Adrenal gland (tissue), 19 donors: ENCODE measurements at places on chromosomes 16 and 17.

DNA sequence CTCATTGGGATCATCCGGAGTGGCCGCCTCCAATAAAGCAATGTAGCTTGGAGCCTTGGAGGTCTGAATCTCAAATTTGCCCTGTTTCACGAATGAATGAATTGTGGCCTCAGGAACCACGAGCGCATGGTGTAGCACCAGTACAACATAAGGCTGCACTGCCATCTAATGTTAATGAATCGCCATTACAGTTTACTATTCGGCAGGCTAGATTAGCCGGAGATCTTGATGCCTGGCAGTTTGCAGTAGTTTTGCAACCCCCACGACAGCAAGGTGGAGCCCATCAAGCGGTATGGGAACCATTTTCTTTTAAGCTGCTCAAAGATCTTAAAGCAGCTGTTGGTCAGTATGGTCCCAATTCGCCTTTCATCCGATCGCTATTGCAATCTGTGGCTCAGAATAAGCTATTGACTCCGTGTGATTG lies 18.8 kb downstream of the ALOX15B start:
- DNase-seq, result no peak
- H3K4me3 ChIP-seq, result no peak overlapping the region
- H3K27me3 ChIP-seq, result peaks cover 13% of the 10 kb centered on the region
- no peaks in the 10 kb centered on the region for H3K36me3 ChIP-seq
- H3K27ac ChIP-seq, result no peak overlapping the region

GRCh38 chr16:54414671-54415070 lies 128.1 kb upstream of the IRX3 start:
- no peak overlapping the region for H3K4me3 ChIP-seq
- H3K4me1 ChIP-seq, result no peaks in the 10 kb centered on the region
- H3K36me3 ChIP-seq, result no peaks in the 10 kb centered on the region
- H3K27ac ChIP-seq, result no peak overlapping the region

DNA sequence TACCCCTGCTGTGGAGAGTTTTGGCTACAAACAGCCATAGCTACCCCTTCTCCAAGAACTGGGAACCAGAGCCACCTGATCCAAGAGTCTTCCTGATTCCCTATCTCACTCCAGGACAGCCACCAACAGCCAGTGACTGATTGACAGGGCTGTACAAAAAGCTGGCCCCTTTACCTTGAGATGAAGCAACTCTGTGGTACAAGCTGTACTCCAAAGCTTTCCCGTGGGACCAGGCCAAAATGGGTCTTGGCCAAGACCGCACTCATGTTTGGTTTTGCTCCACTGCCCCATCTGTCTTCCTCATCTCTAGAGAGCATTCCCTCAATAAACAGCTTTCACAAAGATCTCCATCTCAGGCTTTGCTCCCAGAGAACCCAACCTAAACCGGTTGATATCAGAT lies 43.6 kb downstream of the RNF157 start:
- no peak overlapping the region for H3K27ac ChIP-seq
- no peaks in the 10 kb centered on the region for H3K36me3 ChIP-seq

DNA sequence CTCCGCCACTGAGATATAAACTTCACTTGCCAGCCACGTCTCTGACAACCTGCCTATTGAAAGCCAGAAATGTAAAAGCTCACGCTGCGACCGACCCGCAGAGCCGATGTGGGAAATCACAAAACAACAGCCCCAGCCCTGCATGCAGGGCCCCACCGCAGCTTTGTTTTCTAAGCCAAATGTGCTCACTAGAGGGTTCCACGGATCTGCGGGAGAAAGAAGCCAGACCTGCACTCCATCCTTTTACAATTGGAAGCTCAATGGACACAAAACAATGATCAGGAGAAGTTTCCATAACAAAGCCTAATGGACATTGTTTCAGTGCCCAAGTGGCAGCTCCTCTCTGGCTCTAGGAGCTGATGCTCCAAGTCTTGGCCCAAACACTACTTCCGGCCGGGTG lies 33.1 kb downstream of the WIPI1 start:
- DNase-seq, result no peak
- H3K27ac ChIP-seq, result no peak overlapping the region
- no peaks in the 10 kb centered on the region for H3K36me3 ChIP-seq
- no peaks in the 10 kb centered on the region for H3K4me1 ChIP-seq

- H3K4me3 ChIP-seq, result no peak overlapping the region
- no peak overlapping the region for H3K27ac ChIP-seq
- no peaks in the 10 kb centered on the region for H3K36me3 ChIP-seq
- H3K4me1 ChIP-seq, result peaks cover 12% of the 10 kb centered on the region
- peak; percentile 80 for DNase-seq
These were observed 8.5 kb downstream of the ELMO3 start for GRCh38 chr16:67207249-67208091.

DNA sequence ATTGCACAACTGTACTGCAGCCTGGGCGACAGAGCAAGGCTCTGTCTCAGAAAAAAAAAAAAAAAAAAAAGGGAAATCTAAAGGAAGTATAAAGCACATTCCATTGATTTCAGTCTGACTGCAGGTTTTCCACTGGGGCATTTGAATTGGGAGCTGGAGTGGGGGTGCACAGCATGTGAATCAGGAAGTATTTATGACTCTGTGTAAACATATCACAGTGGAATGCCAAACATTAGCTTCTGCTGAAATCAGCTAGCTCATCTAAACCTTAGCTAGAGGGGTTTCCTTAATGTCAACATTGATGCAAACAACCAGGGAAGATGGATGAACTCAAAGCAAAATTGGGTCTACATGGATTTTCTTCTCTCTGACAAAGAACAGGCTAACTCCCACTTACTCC lies 641.0 kb upstream of the EEF2KMT start:
- no peak overlapping the region for H3K4me3 ChIP-seq
- no peaks in the 10 kb centered on the region for H3K4me1 ChIP-seq
- DNase-seq, result no peak
- H3K27me3 ChIP-seq, result no peaks in the 10 kb centered on the region
- H3K27ac ChIP-seq, result no peak overlapping the region

- H3K4me1 ChIP-seq, result peaks cover 10% of the 10 kb centered on the region
- H3K36me3 ChIP-seq, result no peaks in the 10 kb centered on the region
- H3K27me3 ChIP-seq, result peaks cover 23% of the 10 kb centered on the region
- no peak for DNase-seq
These were observed at the start of gene WNT9B for GRCh38 chr17:46851029-46851741. TSS of gene WNT9B (plus strand) at chr17:46851583. CDS start at chr17:46851639, 56 bp downstream.

DNA sequence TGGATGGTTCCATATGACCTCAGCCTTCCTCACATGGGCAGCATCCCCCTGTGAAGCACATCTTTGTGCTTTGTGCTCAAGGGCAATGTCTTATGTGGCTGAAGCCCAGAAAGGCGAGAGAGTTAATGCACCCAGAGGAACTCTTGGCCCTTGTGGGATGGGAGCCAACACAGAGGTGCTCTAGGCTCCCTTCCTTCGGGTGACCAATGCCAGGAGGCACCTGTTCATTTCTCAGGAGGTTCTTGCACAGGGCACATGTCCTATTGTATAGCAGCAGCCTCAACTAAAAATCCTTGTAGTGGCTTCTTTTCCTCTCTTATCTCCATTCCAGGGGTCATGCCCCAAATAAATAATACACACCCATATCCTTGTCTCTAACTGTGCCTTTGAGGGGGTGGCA lies 83.7 kb upstream of the DNAH9 start:
- H3K36me3 ChIP-seq, result no peaks in the 10 kb centered on the region
- H3K4me3 ChIP-seq, result no peak overlapping the region
- H3K27me3 ChIP-seq, result no peaks in the 10 kb centered on the region
- no peak overlapping the region for H3K27ac ChIP-seq
- DNase-seq, result no peak
- no peaks in the 10 kb centered on the region for H3K4me1 ChIP-seq

- no peak overlapping the region for H3K27ac ChIP-seq
- no peaks in the 10 kb centered on the region for H3K36me3 ChIP-seq
- no peaks in the 10 kb centered on the region for H3K4me1 ChIP-seq
- DNase-seq, result no peak
- no peak overlapping the region for H3K4me3 ChIP-seq
These were observed 45.1 kb upstream of the NOS2 start for GRCh38 chr17:27845264-27846041.

- peaks cover 11% of the 10 kb centered on the region for H3K4me1 ChIP-seq
- H3K4me3 ChIP-seq, result no peak overlapping the region
- H3K27me3 ChIP-seq, result no peaks in the 10 kb centered on the region
- H3K27ac ChIP-seq, result no peak overlapping the region
These were observed 70.6 kb downstream of the SREBF1 start for GRCh38 chr17:17766077-17766743.

- no peak for DNase-seq
- peaks cover 9% of the 10 kb centered on the region for H3K4me1 ChIP-seq
- no peak overlapping the region for H3K27ac ChIP-seq
- peaks cover 11% of the 10 kb centered on the region for H3K27me3 ChIP-seq
These were observed 2.6 kb downstream of the ADAP2 start for GRCh38 chr17:30924341-30924740.

DNA sequence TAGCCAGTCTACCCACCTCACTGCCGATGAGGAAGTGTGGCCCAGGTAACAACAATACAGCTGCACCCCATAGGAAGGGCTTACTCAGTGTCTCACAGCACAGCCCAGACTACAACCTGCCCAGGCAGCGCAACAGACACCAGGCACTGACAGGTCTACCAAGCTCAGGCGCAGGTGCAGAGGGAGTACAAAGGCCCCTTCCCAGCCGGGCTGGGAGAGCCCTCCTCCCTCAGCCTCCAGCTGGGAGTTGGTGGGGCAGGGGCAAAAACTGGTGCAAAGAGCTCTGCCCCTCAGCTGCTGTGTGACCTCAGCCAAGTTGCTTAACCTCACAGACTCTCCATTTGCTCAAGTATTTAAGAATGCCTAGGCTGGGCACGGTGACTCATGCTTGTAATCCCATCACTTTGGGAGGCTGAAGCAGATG lies 112.6 kb upstream of the LHX1 start:
- no peak overlapping the region for H3K4me3 ChIP-seq
- H3K27ac ChIP-seq, result no peak overlapping the region
- H3K4me1 ChIP-seq, result no peaks in the 10 kb centered on the region
- no peak for DNase-seq
- peaks cover 22% of the 10 kb centered on the region for H3K27me3 ChIP-seq
- no peaks in the 10 kb centered on the region for H3K36me3 ChIP-seq

- no peak for DNase-seq
- H3K4me3 ChIP-seq, result no peak overlapping the region
- H3K36me3 ChIP-seq, result no peaks in the 10 kb centered on the region
These were observed 419.1 kb downstream of the NPIPA8 start for GRCh38 chr16:17917316-17918019.

- H3K27me3 ChIP-seq, result no peaks in the 10 kb centered on the region
- H3K4me3 ChIP-seq, result no peak overlapping the region
- H3K4me1 ChIP-seq, result peaks cover 18% of the 10 kb centered on the region
- H3K27ac ChIP-seq, result peak overlapping the region; percentile 35
- DNase-seq, result peak; percentile 88
These were observed 15.8 kb downstream of the WDR45B start for GRCh38 chr17:82632451-82632850.

GRCh38 chr16:53744449-53744848 lies 40.5 kb downstream of the FTO start:
- DNase-seq, result no peak
- no peaks in the 10 kb centered on the region for H3K36me3 ChIP-seq
- H3K4me1 ChIP-seq, result peaks cover 23% of the 10 kb centered on the region
- no peak overlapping the region for H3K4me3 ChIP-seq
